ENCODE measurements at places on chromosomes 3 and 15. TPM values are rescaled to one million over a fixed set of nuclear protein-coding genes. Genes with fewer than 3 reads are reported as not detected.

Gene SLC24A5
- total RNA-seq: not detected

- H3K27me3 ChIP-seq: no peaks in the 10 kb centered on the region
- peak overlapping the region; percentile 23 for H3K4me3 ChIP-seq
- peaks cover 43% of the 10 kb centered on the region for H3K4me1 ChIP-seq
- H3K27ac ChIP-seq: peak overlapping the region; percentile 34
- peaks cover 16% of the 10 kb centered on the region for H3K36me3 ChIP-seq
Observed at GRCh38 chr3:99576904-99577559, 61.4 kb upstream of the COL8A1 start.

Gene DZIP1L
- total RNA-seq: 9.3 TPM

DNA sequence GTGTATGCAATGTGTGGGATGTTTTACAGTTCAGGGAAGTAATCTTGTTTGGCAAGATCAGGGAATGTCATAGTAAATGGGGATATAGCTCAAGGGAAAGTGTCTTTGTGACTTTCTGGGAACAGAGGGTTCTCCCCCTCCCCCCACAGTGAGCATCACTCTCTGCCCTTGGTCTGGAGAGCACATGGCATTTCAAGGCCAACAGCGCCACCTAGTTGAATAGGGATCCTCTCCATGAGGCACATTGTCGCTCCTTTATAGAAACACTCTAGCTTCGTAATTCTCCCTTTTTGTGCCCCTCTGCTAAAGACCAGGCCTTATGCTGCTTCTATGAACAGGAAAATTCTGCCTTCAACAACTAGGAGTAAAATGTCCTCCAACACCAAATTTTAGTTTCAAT lies 37.1 kb upstream of the ARNT2 start:
- no peak for DNase-seq
- peaks cover 21% of the 10 kb centered on the region for H3K36me3 ChIP-seq
- H3K4me3 ChIP-seq: no peak overlapping the region
- H3K27ac ChIP-seq: no peak overlapping the region
- H3K27me3 ChIP-seq: peaks cover 11% of the 10 kb centered on the region

DNA sequence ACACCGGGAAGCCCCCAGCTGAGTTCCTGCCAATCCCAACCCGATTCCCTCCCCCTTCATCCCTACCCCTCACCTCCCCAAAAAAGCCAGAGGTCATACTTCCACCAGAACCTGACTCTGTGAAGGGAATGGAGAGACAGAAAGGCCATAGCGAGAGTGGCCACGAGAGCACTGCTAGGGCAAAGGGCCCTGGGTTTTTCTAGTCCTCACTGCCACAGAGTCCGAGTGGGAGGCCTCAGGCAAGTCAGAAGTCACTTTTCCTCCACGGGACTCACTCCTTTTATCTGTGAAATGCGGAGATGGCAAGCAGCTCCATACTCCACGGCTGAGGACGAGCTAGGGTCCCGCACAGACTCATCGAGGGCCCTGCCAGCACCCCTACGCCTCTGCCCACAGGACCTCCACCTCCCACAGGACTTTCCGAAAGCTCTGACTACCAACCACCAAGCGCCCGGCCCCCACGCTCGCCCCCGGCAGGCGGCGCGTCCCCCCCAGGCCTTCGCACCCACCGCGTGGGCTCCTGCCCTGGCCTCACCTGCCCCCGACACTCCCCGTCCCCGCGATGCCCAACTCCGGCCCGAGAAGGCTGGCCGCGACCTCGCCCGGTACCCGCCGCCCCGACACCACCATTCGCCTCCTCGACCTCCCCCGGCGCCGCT lies 792 bp downstream of the ATP13A3 start:
- peak overlapping the region; percentile 95 for H3K27ac ChIP-seq
- DNase-seq: no peak
- H3K27me3 ChIP-seq: peaks cover 4% of the 10 kb centered on the region
- H3K4me3 ChIP-seq: peak overlapping the region; percentile 92
- peaks cover 69% of the 10 kb centered on the region for H3K4me1 ChIP-seq

- peaks cover 2% of the 10 kb centered on the region for H3K27me3 ChIP-seq
- H3K4me3 ChIP-seq: no peak overlapping the region
- no peak overlapping the region for H3K27ac ChIP-seq
- H3K36me3 ChIP-seq: no peaks in the 10 kb centered on the region
Observed at GRCh38 chr15:85426481-85426880, 46.1 kb downstream of the AKAP13 start.

GRCh38 chr3:23815879-23816278 lies 10.1 kb downstream of the UBE2E1 start:
- peaks cover 30% of the 10 kb centered on the region for H3K4me1 ChIP-seq
- no peak for DNase-seq
- no peaks in the 10 kb centered on the region for H3K27me3 ChIP-seq
- H3K36me3 ChIP-seq: peaks cover 43% of the 10 kb centered on the region
- no peak overlapping the region for H3K27ac ChIP-seq

All from HFFc6 (cell line).